GM19239 (cell line): ENCODE measurements at places on chromosomes 4 and X.

- DNase-seq: no peak
These were observed 42.8 kb downstream of the BRWD3 start for GRCh38 chrX:80766916-80767315.

DNA sequence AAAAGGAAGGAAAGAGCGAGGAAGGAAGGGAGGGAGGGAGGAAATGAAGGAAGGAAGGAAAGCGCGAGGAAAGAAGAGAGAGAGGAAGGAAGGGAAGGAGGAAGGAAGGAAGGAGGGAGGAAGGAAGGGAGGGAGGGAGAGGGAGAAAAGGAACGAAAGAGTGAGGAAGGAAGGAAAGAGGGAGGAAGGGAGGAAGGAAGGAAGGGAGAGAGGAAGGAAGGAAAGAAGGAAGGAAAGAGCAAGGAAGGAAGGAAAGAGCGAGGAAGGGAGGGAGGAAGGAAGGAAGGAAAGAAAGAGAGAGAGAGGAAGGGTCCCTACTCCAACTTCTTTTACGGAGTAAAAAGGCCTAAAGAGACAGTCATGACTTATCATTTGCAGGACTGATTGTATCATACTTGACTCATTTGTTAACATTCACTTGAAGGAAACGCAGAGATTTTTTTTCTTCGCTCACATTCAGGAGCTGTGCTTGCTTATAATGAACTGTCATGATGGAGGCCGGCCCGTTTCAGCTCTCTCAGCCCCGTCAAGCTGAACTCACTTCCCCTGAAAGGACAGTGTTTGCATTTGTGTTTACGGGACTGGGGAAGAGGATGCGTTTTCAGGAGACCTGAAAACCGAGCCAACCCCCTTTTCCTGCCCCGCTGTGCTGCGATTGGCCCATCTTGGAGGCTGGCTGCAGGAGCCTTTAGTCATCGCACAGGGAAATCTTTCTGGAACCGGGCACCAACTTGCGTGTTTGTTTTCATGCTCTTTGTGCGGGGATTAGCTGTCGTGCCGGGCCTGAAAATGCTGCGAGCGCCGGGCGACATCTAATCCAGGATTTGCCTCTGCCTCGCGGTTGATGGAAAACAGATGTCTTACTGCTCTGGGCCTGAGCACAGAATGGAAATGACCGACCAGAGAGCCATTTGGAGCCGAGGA, 17.8 kb downstream of the TRIM2 start:
- peak; percentile 8 for DNase-seq

- DNase-seq: no peak
These were observed 96.7 kb downstream of the CORIN start for GRCh38 chr4:47741200-47741599.

DNA sequence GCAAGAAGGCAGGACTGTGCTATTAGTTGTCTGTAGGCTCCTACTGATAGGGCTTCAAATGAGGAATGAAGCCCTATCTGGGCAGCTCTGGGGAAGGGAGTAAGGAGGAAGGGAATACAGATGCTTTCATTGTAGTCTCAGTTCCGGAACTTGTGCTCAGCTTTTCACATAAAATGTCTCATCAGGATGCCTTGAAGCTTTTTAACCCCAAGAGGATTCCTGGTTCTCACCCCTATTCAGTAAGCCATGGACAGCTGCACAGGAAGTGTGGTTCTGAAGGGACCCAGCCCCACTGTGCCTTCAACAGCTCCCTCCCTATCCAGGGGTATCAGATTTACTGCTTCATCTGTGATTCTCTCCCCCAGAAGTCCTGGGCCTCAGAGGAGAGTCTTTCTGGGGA, 5.0 kb downstream of the ARMCX5 start:
- no peak for DNase-seq

- no peak for DNase-seq
These were observed 283.8 kb upstream of the IL1RAPL1 start for GRCh38 chrX:28303486-28303885.

DNA sequence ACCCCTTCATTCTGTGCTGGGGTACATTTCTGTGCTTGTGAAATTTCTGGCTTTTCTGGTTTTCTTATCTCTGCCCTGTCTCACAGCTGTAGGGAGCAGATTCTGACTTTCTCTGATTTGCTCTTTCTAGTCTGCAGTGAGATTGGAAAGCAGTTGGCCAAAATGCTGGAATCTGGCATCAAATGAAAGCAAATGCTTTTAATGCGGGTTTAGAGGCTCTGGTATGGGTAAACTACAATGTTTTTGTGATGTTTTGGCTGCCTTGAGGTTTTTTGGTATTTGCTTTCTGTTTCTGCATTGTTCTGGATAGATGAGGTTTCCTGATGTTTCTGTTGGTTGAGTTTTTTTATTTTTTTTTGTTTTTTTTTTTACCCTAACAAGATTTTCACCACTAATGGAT, 23.8 kb downstream of the SMIM20 start:
- no peak for DNase-seq

- DNase-seq: peak; percentile 52
These were observed at the start of gene PLCXD1 for GRCh38 chrX:281166-281999. TSS of gene PLCXD1 (plus strand) at chrX:281381. CDS start at chrX:284188, 2,807 bp downstream.

GRCh38 chrX:12583543-12583942, 207.7 kb upstream of the PRPS2 start:
- DNase-seq: no peak

DNA sequence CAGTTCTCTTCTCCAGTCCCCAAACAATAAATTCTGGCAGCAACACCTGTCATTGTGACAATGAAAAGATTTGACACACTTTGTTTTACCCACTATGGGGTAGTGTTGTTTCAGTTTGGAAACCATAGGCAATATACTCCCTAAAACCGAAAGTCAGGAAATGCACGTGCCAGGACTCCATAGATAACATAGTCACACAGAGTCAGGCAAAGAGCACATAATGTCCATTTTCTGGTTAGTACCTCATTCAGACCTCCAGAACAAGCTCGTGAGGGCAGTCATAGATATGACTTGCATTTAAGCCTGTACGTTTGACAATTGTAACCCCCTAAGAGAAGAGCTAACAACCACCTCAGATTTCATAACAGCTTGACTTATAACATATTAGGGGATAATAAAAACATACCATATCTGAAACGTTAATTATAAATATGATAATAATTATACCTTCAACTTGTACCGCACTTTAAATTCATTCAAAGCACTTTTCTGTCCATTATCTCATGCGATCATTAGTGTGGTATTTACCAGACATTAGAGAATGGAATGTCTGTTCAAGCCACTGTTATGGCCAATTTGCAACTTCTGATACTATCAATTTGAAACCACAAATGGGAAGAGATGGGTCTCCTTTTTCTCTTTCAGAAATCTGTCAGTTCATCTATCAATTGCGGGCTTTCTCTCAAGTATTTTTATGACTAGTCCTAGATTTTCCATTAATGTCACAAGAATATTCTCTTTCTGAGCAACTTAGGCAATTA, 147.4 kb downstream of the LDB2 start:
- DNase-seq: no peak

DNA sequence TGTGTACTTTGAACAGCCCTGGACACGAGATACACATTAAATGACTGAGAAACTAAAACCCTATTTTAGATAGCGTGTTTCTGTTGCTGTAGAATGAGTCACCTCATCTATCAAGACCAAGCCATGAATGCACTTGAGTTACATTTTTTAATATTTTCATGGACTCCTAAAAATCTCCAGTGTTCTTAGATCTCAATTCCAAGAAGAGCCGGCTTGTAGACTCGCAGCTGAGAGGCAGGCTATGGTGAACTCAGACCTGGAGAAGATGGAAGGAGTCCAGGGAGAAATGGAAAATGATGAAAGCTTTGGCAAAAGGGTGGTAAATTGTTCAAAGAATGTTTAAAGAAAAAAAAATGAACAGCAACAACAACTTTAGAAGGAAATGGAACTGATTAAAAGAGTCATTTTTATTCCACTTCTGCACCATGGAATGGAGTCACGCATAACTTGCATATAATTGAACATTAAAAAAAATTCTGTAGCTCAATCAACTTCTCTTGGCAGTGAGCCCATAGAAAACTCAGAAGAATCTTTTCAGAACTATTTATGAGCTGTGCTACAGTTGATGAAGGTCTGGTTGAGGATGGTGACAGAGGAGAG, 129.8 kb downstream of the MXRA5 start:
- no peak for DNase-seq

- no peak for DNase-seq
These were observed 89.2 kb upstream of the EXOC1L start for GRCh38 chr4:55730280-55730931.

GRCh38 chr4:18536428-18536827, 514.9 kb upstream of the LCORL start:
- DNase-seq: no peak

- no peak for DNase-seq
These were observed 1.1 kb upstream of the MRPL1 start for GRCh38 chr4:77861495-77861894.

- DNase-seq: no peak
These were observed 103.0 kb downstream of the AFF1 start for GRCh38 chr4:87037671-87038334.

DNA sequence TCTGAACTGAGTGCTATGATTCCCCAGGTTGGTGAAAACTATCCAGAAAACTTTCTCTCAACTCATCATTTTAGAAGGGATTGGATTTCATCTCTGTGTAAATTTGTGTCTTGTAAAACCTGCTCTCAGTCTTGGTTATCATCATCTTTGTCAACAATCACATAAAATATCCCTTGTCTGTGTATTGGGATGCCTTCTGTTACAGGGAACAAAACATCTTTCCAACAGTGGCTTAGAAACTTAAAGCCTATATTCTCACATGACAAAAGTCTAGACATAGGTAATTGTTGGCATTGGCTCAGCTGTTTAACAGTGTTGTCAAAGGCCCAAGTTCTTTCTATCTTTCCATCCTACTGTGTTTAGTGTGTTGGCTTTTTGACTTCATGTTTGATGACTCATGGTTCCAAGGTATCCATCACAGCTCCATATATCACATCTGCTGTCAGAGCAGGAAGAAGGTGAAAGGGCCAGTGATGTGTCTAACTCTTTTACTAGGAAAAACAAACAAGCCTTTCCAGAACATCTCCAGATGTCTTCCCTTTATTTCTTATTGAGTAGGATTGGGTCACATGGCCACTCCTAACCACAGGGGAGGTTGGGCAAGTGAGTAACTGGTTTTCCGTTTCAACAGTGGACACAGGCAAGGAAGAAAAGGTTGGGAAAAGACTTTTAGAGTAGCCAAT, 65.0 kb downstream of the PHEX start:
- DNase-seq: no peak
